ENCODE measurements at places on chromosomes 2 and 18. TPM values are rescaled to one million over a fixed set of nuclear protein-coding genes. Genes with fewer than 3 reads are reported as not detected.

- H3K27me3 ChIP-seq = peaks cover 5% of the 10 kb centered on the region
- H3K4me1 ChIP-seq = peaks cover 30% of the 10 kb centered on the region
- H3K36me3 ChIP-seq = no peaks in the 10 kb centered on the region
- no peak for DNase-seq
- H3K4me3 ChIP-seq = no peak overlapping the region
- peak overlapping the region; percentile 51 for H3K27ac ChIP-seq
Observed at GRCh38 chr18:48997681-48997984, 46.9 kb upstream of the SMAD7 start.

Gene C2orf81
- total RNA-seq = 3.6 TPM

Gene AP1S3
- 17.4 TPM for total RNA-seq

DNA sequence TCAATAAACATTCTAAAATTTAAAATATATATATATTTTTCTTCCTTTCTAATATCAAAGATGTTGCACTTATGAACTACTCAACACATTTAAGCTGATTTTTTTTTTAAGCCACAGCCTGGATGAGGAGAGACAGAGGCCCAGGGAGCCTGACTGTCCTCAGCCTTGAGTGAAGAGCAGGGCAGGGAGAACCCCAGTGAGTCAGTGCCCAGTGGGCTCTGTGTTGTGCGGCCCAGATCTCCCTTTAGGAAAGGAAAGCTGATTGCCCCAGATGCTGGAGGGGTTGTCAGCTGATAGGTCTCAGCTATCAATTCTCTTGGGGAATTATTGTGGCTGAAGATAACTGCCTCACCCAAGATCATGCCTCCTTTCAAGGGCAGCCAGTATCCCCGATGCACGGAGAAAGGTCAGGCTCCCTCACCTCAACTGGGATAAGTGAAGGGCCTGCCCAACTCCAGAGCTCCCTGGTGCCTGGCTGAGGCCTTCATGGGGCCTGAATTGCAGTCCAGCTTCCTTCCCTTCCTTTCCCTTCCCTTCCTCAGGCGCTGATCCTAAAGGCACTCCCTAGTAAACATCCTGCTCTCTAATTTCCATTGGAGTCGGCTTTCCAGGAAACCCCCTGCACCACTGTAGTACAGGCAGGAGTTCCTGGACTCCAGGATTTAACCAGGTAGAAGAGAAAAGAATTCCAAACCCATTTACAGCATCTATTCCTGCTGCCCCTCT, 106.9 kb upstream of the ATL2 start:
- no peak for DNase-seq
- peaks cover 16% of the 10 kb centered on the region for H3K36me3 ChIP-seq
- no peak overlapping the region for H3K4me3 ChIP-seq
- H3K27me3 ChIP-seq = no peaks in the 10 kb centered on the region
- peaks cover 16% of the 10 kb centered on the region for H3K4me1 ChIP-seq

GRCh38 chr2:49270091-49270490, 115.8 kb upstream of the FSHR start:
- no peaks in the 10 kb centered on the region for H3K27me3 ChIP-seq
- no peak overlapping the region for H3K4me3 ChIP-seq
- H3K27ac ChIP-seq = no peak overlapping the region
- no peaks in the 10 kb centered on the region for H3K36me3 ChIP-seq
- DNase-seq = no peak

Gene TCF4
- 100 TPM for total RNA-seq

DNA sequence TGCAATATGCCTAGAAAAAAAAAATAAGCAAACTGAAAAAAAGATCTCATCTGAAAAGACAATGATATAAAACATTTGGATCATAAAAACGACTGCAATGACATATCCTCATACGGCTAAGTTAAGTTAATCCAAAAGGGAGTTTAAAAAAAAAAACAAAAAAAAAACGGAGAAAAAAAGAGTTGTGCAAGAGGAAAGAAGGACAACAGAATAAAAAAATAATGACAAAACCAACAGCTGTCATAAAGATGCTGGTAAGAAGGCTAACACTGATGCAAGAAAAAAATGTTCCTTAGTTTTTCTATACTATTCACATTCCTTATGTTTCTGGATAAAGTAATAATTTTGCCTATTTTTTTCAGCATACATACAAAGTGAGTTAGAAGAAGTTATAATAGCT, 192.5 kb downstream of the SRBD1 start:
- peaks cover 13% of the 10 kb centered on the region for H3K36me3 ChIP-seq
- DNase-seq = no peak
- no peak overlapping the region for H3K4me3 ChIP-seq
- H3K27ac ChIP-seq = peak overlapping the region; percentile 9

- DNase-seq = no peak
- H3K27ac ChIP-seq = no peak overlapping the region
- H3K4me1 ChIP-seq = peaks cover 4% of the 10 kb centered on the region
Observed at GRCh38 chr2:83578405-83578804, 880.7 kb downstream of the SUCLG1 start.

Gene MOCOS
- total RNA-seq = 5.3 TPM

DNA sequence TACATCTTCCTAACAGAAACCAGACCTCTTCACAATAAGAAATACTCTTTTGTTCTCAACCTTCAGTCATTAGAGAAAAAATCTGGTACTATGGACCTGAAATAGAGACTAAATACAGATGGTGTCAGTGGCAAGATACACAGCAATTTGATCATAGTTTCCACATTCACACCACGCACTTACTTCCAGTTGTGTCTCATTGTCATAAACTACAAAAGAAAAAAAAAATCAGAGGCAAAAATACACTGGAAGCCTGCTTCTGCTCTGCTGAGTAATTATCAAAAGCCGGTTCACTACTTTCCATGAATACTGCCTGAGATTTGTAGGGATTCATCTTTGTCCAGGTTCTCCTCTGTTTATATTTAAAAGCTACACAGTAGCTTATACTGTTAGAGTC, 182.6 kb downstream of the PID1 start:
- H3K4me3 ChIP-seq = no peak overlapping the region
- DNase-seq = no peak
- peaks cover 14% of the 10 kb centered on the region for H3K4me1 ChIP-seq
- H3K36me3 ChIP-seq = peaks cover 3% of the 10 kb centered on the region

DNA sequence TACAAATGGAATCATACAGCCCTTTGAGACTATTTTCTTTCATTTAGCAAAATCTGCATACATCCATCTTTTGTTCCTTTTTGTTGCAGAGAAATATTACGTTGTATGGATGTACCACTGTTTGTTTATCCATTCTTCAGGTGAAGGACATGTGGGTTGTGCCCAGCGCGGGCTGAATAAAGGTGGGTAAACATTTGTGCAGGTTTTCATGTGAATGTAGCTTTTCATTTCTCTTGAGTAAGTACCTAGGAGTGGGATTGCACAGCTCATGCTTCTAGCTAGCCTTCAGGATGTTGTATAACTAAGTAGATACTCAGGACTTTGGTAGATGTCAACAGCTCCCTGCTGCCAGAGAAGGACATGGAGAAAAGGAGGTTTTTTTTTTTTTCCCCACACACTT, 50.6 kb upstream of the SPRED2 start:
- H3K36me3 ChIP-seq = no peaks in the 10 kb centered on the region
- H3K27me3 ChIP-seq = peaks cover 3% of the 10 kb centered on the region
- no peak overlapping the region for H3K4me3 ChIP-seq
- peaks cover 6% of the 10 kb centered on the region for H3K4me1 ChIP-seq
- no peak overlapping the region for H3K27ac ChIP-seq
- no peak for DNase-seq

- H3K27ac ChIP-seq = no peak overlapping the region
- peaks cover 28% of the 10 kb centered on the region for H3K4me1 ChIP-seq
- no peaks in the 10 kb centered on the region for H3K36me3 ChIP-seq
- no peak for DNase-seq
- H3K4me3 ChIP-seq = no peak overlapping the region
Observed at GRCh38 chr2:44759823-44760222, 181.7 kb upstream of the SIX3 start.

DNA sequence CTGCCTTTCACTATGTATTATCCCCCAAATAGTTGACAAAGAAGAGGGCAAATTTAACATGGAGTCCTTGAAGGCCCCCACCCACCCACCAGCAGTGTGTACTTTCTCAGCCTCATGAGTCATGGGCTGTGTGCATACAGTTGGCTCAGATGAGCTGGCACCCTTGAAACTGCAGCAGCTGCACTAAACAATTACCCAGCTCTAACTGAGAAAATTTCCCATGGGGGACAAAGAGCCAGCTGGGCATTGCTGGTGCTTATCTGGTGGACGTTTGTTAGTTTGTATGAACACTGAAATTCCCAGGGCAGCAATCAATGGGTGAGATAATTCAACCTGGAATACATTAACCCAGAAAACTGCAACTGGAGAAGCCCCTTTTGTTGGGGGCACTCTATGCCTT, 131.7 kb downstream of the GCA start:
- peaks cover 6% of the 10 kb centered on the region for H3K36me3 ChIP-seq
- no peak overlapping the region for H3K4me3 ChIP-seq
- no peaks in the 10 kb centered on the region for H3K27me3 ChIP-seq
- no peak for DNase-seq
- no peak overlapping the region for H3K27ac ChIP-seq

- H3K27ac ChIP-seq = no peak overlapping the region
- no peaks in the 10 kb centered on the region for H3K27me3 ChIP-seq
- H3K4me3 ChIP-seq = no peak overlapping the region
Observed at GRCh38 chr18:43587538-43588153, 310.4 kb upstream of the SYT4 start.

- H3K4me1 ChIP-seq = peaks cover 67% of the 10 kb centered on the region
- H3K27ac ChIP-seq = peak overlapping the region; percentile 41
- DNase-seq = peak; percentile 71
- no peaks in the 10 kb centered on the region for H3K36me3 ChIP-seq
- no peaks in the 10 kb centered on the region for H3K27me3 ChIP-seq
- peak overlapping the region; percentile 39 for H3K4me3 ChIP-seq
Observed at GRCh38 chr2:36785179-36785795, 88.8 kb downstream of the VIT start.

DNA sequence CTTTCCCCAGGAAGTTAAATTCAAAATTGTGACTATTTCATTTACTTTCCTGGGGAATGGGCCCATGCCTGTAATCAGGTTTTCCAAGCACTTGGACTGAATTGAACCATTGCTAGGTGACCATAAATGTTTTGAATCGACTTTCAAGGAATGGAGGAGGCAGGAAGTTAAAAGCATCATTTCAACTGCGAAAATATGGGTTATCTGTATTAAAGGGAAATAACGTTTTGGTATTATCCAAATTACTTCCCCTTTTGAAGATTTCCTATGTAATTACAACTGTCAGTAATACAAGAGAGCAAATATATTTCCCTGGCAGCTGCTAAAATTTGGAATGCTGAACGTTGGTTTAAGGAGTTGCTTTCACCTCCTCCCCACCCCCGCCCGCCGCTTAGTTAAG, 19.0 kb downstream of the PNO1 start:
- no peak overlapping the region for H3K4me3 ChIP-seq
- H3K36me3 ChIP-seq = peaks cover 23% of the 10 kb centered on the region
- DNase-seq = no peak

GRCh38 chr2:183597841-183598240, 473.6 kb downstream of the NUP35 start:
- no peaks in the 10 kb centered on the region for H3K27me3 ChIP-seq
- DNase-seq = no peak
- H3K36me3 ChIP-seq = no peaks in the 10 kb centered on the region

Gene FAM237A
- not detected for total RNA-seq

Gene SPP2
- not detected for total RNA-seq

- H3K36me3 ChIP-seq = peaks cover 4% of the 10 kb centered on the region
- H3K27ac ChIP-seq = no peak overlapping the region
- H3K4me1 ChIP-seq = peaks cover 41% of the 10 kb centered on the region
- peaks cover 22% of the 10 kb centered on the region for H3K27me3 ChIP-seq
- peak; percentile 9 for DNase-seq
Observed at GRCh38 chr18:48009116-48009745, 78.8 kb upstream of the SMAD2 start.

- DNase-seq = no peak
- H3K27me3 ChIP-seq = peaks cover 16% of the 10 kb centered on the region
- H3K4me3 ChIP-seq = no peak overlapping the region
- peaks cover 7% of the 10 kb centered on the region for H3K36me3 ChIP-seq
Observed at GRCh38 chr2:113251118-113251517, 27.6 kb downstream of the PAX8 start.

GRCh38 chr2:177599139-177599688, 206.6 kb downstream of the AGPS start:
- H3K4me1 ChIP-seq = peaks cover 24% of the 10 kb centered on the region
- DNase-seq = no peak
- no peak overlapping the region for H3K4me3 ChIP-seq
- no peaks in the 10 kb centered on the region for H3K27me3 ChIP-seq
- H3K36me3 ChIP-seq = no peaks in the 10 kb centered on the region
- no peak overlapping the region for H3K27ac ChIP-seq

DNA sequence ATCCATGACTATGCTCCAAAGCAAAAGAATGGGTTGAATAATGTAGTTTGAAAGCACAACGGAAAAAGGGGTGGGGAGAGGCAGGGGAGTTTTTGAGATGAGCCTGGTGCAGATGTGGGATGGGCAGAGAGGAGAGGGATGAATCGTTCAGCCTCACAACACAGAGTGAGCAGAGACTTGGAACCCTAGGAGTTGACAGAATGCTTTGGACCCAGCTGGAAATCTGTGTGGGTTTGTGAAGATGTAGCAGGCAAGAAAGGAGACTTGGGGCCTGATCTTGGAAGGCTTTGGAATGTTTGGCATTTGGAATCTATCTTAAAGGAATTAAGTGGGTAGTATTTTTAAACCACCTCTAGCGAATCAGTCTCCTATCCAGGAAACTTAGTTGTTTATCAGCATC, 66.0 kb upstream of the KCTD1 start:
- H3K27ac ChIP-seq = no peak overlapping the region
- no peak for DNase-seq
- H3K36me3 ChIP-seq = no peaks in the 10 kb centered on the region
- H3K4me3 ChIP-seq = no peak overlapping the region
- no peaks in the 10 kb centered on the region for H3K27me3 ChIP-seq

Gene RIT2
- total RNA-seq = 1.4 TPM

GRCh38 chr2:120052597-120052996, 39.7 kb downstream of the EPB41L5 start:
- H3K36me3 ChIP-seq = peaks cover 69% of the 10 kb centered on the region
- no peaks in the 10 kb centered on the region for H3K4me1 ChIP-seq
- H3K4me3 ChIP-seq = no peak overlapping the region
- H3K27me3 ChIP-seq = peaks cover 4% of the 10 kb centered on the region
- no peak for DNase-seq

Gene ARHGAP15
- 0.28 TPM for total RNA-seq

DNA sequence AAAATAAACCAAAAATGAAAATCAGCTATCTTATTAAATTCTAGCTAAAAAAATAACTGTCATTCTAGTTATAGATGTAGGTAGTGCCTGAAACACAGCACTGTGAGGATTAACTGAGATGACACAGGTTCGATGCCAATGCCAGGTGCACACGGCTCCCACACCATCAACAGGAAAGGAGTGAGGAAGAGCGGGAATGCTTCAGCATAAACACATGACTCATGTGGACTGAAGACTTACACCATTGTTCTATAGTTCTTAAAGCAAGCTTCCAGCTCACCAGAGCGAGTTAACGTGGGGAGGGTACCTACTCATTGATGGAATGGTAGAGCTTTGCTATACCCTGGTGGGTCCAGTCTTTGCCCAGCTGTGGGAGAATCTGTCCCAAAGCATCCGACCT, 76.7 kb downstream of the EMILIN2 start:
- peaks cover 10% of the 10 kb centered on the region for H3K4me1 ChIP-seq
- H3K27ac ChIP-seq = no peak overlapping the region
- H3K27me3 ChIP-seq = no peaks in the 10 kb centered on the region
- no peak for DNase-seq
- no peak overlapping the region for H3K4me3 ChIP-seq

GRCh38 chr2:72669121-72669520, 156.7 kb downstream of the EXOC6B start:
- no peak for DNase-seq
- no peak overlapping the region for H3K27ac ChIP-seq
- H3K4me3 ChIP-seq = no peak overlapping the region
- no peaks in the 10 kb centered on the region for H3K27me3 ChIP-seq
- peaks cover 13% of the 10 kb centered on the region for H3K36me3 ChIP-seq
- no peaks in the 10 kb centered on the region for H3K4me1 ChIP-seq

Gene KCNK3
- total RNA-seq = 0.30 TPM

Gene MEP1B
- total RNA-seq = not detected

All from WTC11 (cell line).